Epithelial cell of proximal tubule (primary cell): ENCODE measurements at places on chromosomes 2 and 18.

DNA sequence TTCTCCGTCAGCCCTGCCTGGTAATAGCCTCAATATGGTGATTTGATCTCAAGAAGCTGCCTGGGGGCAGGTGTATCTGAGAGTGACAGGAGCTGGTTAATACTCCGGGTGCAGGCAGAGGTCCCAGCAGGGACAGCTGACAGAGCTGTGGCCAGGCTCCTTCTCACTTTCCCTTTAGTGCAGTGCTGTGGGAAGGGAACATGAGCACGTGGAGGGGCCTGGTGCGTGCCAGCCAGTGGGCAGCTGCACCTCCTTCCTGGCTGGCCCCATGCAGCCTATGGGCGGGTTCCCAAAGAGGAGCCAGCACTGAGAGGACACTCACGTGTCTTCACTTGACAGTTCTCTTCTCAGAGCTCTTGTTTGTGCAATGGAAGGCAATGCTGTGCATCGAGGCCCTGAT is 9.1 kb downstream of the CNNM4 start:
- no peak for DNase-seq

DNA sequence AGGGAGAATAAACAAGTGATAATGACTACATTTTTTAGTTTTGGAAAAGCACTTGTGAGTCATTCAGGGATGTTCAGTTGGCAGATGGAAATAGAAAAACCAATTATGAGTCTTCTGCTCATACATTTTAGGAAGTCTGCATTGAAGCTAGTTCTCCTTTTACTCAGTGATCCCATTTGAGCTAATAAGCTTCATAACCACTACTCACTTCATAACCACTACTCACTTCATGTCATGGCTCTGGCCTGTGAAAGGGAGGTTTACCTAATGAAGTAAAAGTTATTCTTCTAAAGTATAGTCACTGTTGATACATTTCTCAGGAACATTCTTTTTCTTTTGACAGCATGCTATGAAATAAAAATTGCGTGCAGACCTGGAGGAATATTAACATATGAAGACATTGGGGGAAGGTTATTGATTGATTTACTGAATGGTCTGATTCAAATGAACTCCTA is 948.7 kb downstream of the TSN start:
- DNase-seq: no peak

GRCh38 chr2:240913810-240914644 is 7.9 kb downstream of the CROCC2 start:
- DNase-seq: no peak

DNA sequence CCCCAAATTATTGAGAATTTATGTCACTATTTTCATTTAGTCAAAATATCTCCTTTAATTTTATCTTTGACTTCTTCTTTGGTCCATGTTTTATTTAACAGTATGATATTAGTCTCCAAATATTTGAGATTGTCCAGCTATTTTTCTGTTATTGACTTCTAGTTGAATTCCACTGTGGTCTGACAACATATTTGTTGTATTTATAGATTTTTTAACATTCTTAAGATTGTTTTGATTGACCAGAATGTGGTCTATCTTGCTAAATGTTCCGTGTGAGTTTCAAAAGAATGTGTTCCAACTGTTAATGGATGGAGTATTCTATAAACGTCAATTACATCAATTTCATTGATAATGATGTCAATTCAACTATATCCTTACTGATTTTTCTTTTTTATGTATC is 1452.1 kb downstream of the SUCLG1 start:
- no peak for DNase-seq
